ENCODE measurements at places on chromosomes 2 and 18.

- no peak for DNase-seq
Measured at GRCh38 chr2:150480971-150481830, 6.3 kb downstream of the RND3 start.

GRCh38 chr2:99488539-99489062 is 1.2 kb downstream of the REV1 start:
- no peak for DNase-seq

DNA sequence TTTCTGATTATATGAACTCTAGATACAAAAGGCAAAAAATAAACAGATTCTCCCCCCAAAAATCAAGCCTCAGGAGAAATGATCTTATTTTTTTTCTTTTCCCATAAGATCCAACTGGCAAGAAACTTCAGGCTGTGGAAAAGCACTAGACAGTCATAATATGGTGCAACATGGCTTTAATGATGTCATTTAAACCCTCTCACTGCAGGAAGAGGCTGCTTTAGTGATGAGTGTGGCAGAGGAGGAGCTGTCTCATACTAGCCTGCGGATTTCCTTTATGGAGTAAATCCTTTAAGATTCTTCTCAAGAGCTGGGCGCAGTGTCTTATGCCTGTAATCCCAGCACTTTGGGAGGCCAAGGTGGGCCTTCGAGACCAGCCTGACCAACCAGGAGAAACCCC is 83.3 kb upstream of the CD28 start:
- DNase-seq, result no peak

DNA sequence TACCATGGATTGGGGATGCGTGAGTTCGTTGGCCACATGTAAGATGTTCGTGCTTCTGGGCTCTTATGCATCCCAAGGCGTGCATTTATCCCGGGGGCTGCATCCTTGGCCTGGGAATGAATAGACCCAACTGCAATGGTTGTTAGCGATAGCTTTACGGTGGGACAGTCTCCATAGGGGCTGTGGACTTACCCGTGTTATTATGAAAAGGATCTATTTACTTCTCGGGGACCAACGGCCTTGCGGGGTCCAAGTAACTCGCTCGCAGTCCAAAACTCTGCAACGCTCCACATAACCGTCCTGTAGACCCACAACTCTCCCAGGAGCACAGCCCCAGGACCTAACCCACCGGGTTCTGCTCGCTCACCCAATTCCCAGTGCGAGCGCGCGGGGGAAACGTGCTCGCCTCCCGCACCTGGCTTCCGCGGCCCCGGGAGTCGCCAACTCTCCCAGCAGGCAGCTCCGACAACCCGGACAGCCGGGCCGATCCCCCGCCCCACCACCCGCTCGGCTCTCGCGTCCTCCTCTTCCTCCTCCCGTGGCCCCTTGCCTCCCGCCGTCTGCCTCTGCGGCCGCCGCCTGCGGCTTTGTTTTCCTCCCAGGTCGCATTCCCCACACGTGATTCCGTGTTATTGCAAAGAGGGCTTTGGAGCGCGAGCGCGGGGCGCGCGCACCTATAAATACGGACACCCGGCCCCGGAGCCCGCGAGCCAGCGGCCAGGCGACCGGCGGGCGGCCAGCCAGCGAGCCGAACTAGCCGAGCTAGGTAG is at the start of gene CABLES1:
Gene CABLES1, plus strand, starts transcription at position 706 of the 770 bp plus-strand sequence. CDS start 278 bp downstream, outside the sequence.
- DNase-seq, result peak; percentile 23

DNA sequence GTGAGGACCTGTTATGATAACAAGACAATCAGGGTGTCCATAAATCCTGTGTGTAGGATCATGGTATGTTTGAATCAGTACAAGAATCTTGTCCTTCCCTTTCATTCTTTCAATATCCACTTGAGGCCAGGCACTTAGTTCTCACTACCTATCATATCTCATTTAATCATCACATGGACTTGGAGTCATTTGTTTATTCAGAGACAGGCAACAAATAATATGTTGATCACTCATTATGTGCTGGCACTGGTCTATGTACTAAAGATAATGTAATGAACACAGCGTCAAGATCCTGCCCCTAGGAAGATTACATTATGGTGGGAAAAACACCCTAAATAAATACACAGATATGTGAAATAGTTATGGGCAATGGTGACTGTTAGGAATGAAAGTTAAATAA is 342.6 kb downstream of the LPIN1 start:
- DNase-seq, result no peak

DNA sequence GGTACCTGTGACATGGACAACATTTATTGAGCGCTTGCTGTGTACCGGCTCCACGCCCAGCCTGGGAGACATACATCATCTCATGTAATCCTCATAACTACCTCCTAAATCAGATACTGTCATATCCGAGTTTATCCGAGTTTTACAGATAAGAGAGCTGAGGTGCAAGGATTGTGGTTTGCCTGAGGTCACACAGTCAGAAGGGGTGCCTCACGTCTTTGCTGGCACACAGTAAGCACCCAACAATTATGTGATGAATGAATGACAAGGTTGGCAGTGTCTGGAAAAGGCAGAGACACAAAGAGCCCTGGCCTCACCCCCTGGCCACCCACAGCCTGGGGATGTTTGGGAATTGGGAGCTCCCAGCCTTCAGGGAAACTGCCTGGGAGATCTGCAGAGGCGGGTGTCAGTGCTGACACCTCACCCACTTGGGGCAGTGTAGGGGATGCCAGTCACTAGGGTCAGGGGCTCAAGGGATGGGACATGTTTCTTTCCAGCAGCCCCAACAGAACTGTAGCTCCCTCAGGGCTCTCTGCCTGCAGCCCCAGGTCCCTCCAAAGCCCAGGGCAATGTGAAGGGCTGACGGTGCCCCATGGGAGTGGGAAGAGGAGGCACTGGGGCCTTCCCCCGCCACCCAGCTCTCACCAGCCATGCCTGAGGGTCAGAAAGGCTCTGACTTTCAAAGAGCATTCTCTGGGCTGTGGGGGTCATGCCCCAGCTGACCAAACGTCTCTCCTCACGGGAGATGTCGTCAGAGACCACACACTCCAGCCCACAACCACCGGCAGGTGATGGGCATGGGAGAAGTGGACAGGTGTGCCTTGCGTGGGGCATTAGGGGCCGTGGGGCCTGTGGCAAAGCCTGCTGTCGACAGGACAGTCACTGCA is 157.5 kb downstream of the ZFP36L2 start:
- no peak for DNase-seq

DNA sequence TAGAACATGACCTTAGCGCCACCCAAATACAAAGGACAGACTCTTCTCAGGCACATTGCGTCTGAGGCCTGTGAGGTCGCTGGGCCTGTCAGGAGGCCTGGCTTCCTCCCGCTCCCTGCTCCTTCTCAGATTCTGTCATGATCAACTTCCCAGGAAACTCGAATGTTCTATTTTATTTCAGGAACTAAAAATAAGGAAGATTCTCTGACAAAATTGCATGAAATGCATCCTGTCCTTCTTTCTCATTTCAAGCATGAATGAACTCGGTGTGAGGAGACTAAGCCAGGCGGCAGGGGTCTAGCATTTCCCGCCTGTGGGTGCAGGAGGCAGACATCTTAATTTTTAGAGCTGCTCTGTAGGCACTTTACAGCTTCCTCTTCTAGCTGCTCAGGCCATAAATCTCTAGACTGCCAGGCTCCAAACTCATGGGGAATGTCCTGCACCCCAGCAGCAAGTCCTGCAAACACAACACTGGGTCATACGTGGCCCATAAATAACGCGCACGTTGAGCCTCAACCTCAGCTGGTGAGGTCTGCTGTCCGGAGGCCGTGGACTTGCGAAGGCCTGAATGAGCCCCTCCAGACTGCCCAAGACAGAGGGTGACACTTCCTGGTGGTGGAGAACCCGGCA is 109.7 kb upstream of the ZNF236 start:
- no peak for DNase-seq

DNA sequence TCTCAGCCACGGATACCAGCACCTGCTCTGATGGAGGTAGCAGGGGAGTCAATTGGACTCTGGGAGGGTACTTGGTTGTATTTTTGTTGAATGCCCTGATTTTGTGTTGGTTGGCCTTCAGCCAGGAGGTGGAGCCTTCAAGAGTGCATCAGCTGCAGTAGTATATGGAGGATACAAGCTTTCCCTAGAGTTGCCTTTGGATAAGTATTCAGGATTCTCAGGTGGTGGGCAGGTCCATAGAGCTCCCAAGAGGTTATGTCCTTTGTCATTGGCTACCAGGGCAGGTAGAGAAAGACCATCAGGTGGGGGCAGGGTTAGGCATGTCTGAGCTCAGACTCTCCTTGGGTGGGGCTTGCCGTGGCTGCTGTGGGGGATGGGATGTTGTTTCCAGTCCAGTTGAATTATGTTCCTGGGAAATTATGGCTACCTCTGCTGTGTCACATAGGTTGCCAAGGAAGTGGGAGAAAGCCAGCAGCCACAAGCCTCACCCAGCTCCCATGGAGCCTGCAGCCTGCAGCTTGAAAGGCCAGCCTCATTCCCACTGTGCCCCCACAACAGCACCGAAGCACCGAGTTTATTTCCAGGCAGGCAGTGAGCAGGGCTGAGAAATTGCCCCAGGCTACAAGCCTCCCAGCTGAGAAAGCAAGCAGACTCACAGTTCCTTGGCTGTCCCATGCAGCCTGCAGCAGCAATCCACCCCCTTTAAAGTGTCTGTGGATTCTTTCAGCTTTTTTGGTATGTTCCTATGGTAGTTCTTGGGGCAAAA is 38.6 kb upstream of the CHST9 start:
- no peak for DNase-seq

- peak; percentile 22 for DNase-seq
Measured at GRCh38 chr2:165863810-165864261, 69.8 kb upstream of the GALNT3 start.

DNA sequence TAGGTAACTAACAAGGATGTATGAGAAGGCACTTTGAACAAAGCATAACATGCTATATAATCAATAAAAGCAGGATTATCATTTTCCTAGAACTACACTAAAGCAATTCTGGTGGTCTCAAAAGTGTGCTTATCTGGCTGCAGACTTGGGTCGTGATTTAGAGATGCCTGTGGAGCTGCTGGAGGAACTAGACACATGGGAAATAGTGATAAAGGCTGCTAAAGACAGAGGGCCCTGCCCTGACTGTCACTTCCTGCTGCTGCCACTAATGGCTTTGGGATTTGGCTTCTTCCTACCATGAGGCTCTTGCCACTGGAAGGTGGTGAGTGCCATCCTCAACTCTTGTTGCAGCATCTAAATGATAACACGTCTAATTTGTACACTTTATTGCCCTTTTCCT is 22.5 kb downstream of the TMEM178A start:
- DNase-seq, result no peak

GRCh38 chr18:34522603-34523002 is 187.5 kb upstream of the DTNA start:
- DNase-seq, result no peak

DNA sequence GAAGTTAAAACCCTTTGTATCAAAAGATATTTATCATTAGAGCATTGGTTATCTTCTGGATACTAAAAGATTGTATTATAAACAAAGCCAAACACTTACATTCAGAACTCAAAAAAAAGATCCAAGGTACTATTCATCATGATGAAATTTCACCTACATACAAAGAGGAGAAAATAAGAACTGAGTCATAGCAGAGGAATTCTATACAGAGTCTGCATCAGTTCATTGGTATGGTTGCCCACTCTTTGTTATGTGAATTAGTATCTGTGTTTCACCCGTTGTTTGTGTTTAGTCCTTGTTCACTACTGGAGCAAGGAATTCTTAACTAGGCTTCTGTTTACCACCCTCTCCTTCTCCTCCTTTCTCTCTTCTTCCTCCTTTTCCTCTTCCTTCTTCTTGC is 157.9 kb downstream of the LNPK start:
- no peak for DNase-seq

- no peak for DNase-seq
Measured at GRCh38 chr18:50742952-50743351, 76.9 kb downstream of the MRO start.

Data from activated CD8-positive, alpha-beta T cell treated with anti-CD3 and anti-CD28 coated beads for 36 hours (primary cell).